ENCODE measurements at places on chromosomes 2 and 18.

GRCh38 chr2:73131807-73132206 is 19.1 kb upstream of the RAB11FIP5 start:
- DNase-seq = no peak

- no peak for DNase-seq
Measured at GRCh38 chr2:53498210-53498609, 269.4 kb upstream of the CHAC2 start.

- no peak for DNase-seq
Measured at GRCh38 chr2:19216238-19216637, 142.2 kb downstream of the OSR1 start.

DNA sequence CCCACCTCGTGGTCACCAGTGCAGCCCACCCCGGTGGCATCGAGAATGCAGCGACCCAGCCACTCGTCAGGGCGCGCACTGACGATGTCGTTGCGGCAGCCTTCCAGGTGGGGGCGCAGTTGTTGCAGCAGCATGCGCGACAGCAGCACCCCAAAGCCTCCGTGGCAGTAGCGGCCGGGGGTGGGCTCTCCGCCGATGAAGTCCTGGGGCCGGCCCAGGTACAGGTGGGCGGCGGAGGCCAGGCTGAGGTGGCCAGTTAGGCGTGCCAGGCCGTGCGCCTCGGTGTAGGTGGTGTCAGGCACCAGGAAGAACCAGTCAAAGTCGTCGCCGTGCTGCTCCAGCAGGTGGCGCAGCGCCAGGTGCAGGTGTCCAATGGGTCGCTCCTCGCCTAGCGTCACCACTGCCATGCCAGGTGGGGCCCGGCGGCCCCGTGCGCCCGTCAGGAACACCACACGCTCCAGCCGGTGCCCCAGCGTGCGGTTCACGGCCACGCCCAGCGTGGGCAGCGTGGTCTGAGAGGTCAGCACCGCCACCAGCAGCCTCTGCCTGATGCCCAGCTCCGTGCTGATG is 1.9 kb downstream of the CHPF start:
- DNase-seq = peak; percentile 69

GRCh38 chr18:20996418-20996817 is 115.2 kb downstream of the ROCK1 start:
- DNase-seq = no peak

All from anterior cingulate cortex (tissue), 58 donors.